Smooth muscle cell of the brain vasculature (primary cell): ENCODE measurements at places on chromosomes 16 and 17.

GRCh38 chr16:50309527-50310307 lies 43.4 kb downstream of the ADCY7 start:
- no peak for DNase-seq

GRCh38 chr17:21371511-21372081 lies 4.6 kb upstream of the KCNJ12 start:
- DNase-seq: no peak

DNA sequence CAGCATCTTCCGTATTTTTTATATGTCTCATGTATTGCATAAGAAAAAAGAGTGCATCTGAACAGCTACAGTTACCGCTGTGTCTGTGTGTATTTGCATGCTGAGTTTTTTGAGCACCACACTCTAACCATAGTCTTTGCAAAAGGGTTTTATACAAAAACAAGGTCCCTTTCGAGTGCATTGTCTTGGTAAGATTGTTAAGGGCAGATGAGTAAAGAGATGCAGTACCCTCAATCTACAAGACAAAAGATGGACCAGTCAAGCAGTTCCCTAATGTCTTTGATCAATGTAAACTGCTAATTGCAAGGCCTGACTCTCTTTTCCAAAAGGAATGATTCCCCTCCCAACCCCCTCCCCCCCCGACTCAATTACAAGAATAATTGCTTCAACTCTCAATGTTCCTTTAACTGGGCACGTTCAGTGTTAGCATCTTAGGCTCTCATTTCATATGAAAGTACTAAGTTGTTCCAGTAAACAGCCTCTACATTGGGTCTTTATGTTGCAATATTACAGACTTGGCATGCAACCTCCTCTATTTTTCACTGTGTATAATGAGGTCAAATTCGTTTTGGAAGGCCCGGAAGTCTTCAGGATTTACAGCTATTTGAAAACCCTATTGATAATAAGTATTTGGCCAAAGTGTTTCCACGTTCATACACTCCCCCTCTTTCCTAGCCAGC lies 471.4 kb upstream of the RBFOX1 start:
- DNase-seq: no peak

GRCh38 chr17:73201215-73202069 lies 8.6 kb downstream of the COG1 start:
- DNase-seq: no peak

DNA sequence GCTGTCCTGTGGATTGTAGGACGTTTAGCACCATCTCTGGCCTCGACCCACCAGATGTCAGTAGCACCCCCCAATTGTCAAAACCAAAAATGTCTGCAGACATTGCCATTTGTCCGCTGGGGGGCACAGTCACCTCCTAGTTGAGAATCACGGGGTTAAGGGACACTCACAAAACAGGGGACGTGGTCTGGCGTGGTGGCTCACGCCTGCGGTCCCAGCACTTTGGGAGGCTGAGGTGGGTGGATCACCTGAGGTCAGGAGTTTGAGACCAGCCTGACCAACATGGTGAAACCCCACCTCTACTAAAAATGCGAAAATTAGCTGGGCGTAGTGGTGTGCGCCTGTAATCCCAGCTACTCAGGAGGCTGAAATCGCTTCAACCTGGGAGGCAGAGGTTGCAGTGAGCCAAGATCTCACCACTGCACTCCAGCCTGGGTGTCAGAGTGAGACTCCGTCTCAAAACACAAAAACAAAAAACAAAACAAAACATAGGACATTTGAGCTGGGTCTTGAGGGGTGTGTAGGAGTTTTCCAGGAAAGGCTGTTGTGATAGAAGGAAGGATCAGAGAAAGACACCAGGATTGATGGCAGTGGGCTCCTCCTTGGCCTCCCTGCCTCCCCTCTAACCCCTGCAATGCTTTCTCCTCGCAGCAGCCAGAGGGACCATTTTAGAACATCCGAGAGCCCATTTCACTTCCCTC lies 171.8 kb upstream of the GSE1 start:
- no peak for DNase-seq

- DNase-seq: no peak
Measured at GRCh38 chr16:25135254-25135878, 23.8 kb downstream of the LCMT1 start.

GRCh38 chr16:55349867-55350266 lies 25.9 kb downstream of the IRX6 start:
- DNase-seq: no peak

DNA sequence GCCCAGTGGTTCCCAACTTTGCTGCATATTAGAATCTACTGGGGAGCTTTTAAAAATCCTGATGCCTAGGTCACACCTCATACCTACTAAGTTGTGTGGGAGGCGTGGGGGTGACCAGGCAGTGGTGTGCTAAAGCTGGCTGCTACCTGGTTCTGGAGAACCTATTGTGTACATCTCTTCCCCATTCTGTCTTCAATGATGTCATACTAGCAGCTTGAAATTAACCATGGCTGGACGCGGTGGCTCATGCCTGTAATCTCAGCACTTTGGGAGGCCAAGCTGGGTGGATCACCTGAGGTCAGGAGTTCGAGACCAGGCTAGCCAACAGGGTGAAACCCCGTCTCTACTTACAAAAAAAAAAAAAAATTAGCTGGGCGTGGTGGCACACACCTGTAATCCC lies 11.3 kb upstream of the NLK start:
- DNase-seq: no peak

DNA sequence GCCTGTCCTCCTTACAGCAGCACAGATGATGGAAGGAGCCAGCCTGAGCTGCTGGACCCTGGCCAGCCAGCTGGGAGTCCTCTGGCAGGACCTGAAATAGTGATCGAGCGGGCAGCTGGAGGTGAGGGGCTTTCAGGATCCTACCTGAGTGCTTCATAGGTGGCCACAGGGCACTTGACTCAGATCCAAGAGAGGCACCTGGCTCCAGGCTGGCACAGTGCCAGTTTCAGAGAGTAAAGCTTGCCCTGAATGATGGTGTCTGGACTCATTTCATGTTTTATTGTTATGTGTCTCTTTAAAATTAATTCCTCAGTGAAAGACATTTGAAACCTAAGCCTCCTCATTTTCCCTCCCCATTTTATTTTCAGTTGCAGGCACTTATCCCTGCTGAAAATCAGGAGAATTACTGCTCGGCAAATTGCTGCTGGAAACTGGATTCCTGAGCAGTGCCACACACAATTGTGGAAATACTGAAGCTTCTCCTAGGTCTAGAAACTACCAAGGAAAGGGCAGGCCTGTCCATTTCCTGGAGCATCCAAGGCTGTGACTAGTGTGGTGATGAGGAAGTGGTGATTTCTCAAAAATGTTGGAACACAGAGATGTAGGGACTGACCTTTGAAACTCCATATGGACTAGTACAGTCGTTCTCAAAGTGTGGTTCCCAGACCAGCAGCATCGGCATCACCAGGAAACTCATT lies 16.1 kb upstream of the ADAMTS18 start:
- no peak for DNase-seq

DNA sequence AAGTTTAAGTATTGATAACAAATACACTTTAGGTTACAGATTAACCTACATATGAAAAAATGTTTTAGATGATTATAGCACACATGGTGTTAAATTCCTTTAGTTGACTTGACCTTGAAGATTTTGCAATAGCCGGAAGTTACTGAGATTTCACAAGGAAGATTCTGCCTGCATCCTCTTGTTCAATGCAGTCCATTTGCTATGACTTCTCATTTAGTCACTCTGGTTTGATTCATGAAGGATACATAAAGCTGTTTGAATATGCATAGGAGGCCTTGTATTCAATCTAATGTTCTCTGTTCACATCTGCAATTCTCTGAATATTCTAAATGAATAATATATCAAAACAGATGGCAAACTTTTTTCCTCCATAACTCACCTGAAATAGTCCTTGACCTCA lies 870.2 kb upstream of the GOT2 start:
- no peak for DNase-seq

DNA sequence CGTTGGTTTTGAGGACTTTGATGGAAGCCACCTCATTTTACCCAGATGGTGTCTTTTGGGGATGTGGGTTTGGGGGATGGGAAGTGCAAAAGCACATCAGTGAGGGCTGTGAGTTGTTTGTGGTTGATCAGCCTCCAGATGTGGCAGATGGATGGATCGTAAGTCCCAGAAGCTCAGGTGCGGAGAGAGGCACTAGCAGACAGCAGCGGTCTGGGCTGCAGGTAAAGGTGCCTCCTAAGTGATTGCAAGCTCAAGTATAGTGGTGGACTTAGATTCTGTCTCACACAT lies 18.0 kb downstream of the HS3ST3B1 start:
- DNase-seq: no peak

- no peak for DNase-seq
Measured at GRCh38 chr17:48559122-48559839, 14.4 kb upstream of the HOXB2 start.

DNA sequence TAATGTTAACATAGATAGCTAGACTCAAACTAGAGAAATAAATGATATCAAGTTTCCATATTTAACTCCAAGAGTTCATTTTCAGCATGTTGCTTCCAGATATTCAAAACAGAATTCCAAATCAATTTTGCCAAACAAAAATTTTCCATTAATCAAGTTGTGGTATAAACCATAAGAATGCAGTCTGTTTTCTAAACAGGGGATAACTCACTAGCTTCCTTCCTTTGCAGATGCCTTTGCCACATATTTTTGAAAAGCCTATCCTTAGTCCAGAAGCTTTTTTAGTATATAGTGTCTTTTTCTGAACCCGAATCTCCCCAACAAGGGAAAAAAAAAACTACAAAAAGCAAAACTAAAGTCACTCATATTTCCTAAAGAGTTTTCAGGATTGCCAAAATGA lies 61.5 kb downstream of the HELZ start:
- no peak for DNase-seq

GRCh38 chr16:65717846-65718245 lies 596.0 kb upstream of the CDH11 start:
- no peak for DNase-seq

DNA sequence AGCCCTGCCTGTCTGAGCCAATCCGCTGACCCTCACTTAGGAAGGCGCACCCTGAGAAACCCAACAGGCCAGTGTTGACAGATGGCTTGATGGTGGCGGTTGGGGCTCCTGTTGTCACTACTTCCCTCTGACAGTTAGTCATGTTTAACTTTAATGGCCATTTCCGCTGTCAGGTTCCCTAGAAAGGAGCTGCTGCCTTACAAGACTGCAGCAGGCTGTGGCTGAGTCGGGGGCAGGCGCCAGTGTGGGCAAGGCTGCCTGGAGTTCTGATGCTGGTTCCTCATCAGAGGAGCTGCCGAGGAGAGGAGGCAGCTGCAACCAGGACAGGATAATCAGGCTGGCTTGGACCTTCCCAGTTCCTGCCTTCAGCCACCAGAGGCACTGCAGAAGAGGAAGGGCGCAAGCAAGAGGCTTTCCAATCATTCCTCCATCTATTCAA lies 223.2 kb upstream of the DYNLRB2 start:
- no peak for DNase-seq

- no peak for DNase-seq
Measured at GRCh38 chr16:22152316-22152715, 10.0 kb upstream of the SDR42E2 start.

GRCh38 chr17:3796822-3797170 lies 4.2 kb downstream of the ITGAE start:
- DNase-seq: no peak

- DNase-seq: no peak
Measured at GRCh38 chr16:30449116-30449435, 3.4 kb upstream of the SEPHS2 start.

GRCh38 chr17:12592941-12593340 lies 72.7 kb upstream of the MYOCD start:
- DNase-seq: no peak

DNA sequence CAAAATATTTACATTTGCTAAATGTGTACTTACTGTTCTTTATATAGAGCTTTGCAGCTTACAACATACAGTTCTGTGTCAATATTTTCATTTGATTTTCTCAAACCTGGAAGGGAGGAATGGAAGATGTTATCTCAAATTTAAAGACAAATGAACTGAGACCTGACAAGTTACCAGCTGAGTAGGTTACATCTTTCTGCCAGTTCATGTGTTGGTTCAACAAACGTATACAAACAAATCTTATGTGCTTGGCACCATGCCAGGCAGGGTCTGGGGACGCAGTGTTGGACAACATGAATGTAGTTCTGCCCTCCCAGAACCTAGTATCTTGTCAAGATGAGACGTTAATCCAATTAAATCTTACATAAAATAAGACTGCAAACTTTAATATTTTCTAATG lies 507.5 kb upstream of the HSBP1 start:
- DNase-seq: no peak

GRCh38 chr17:63929860-63930766 lies 2.0 kb downstream of the CD79B start:
- no peak for DNase-seq

- DNase-seq: no peak
Measured at GRCh38 chr16:66344533-66345145, 21.9 kb upstream of the CDH5 start.

GRCh38 chr16:51399908-51400670 lies 249.0 kb upstream of the SALL1 start:
- DNase-seq: no peak

DNA sequence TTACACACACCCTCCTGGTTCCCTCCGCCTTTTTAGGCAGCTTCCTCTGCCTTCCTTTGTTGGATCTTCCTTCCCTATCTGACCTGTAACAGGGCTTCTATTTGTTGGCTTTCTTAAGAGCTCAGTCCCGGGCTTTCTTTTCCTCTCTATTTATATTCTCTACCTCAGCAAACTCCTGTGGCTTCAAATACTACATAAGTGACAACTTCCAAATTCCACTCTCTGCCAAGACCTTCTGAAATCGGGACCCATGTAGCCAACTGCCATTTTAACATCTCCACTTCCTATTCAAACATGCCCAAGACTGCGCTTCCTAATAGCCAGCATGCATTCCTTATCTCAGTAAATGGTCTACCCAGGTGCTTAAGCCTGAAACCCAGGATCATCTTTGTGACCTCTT lies 128.1 kb downstream of the MRTFB start:
- no peak for DNase-seq

GRCh38 chr16:68711421-68712139 lies 25.5 kb upstream of the CDH1 start:
- DNase-seq: no peak

DNA sequence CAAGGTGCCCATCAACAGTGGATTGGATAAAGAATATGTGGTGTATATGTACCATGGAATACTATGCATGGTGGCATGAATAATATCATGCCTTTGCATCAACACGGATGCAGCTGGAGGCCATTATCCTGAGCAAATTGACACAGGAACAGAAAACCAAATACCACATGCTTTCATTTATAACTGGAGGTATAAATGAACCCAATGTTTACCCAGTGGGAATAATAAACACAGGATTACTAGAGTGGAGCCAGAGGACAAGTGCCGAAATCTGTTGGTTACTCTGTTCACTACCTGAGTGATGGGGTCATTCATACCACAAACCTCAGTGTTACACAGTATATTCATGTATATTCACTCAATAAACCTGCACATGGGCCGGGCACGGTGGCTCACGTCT lies 125.2 kb downstream of the CDH11 start:
- no peak for DNase-seq

DNA sequence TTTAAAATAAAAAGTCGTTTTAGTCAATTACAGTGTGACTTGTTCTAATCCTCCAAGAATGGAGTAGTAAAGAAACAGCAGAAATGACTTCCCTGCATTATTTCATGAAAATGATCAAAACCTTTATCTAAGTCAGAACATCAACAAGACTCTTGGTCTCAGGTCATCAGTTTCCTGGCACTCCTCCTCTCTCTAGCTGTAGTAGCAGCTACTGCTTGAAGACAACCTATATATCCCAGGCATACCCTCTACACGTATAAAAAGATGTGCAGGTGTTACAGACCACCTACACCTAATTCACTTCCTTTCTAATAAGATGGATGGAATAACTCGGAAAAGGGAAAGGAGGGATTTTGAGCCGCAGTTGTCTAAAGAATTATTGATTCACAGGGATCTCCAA lies 1.6 kb upstream of the FBF1 start:
- no peak for DNase-seq

GRCh38 chr17:48609033-48609432 lies 1.8 kb downstream of the HOXB7 start:
- no peak for DNase-seq
